ENCODE measurements at places on chromosomes 3 and 15.

- no peak for DNase-seq
Measured at GRCh38 chr15:79067072-79067833, 23.3 kb downstream of the RASGRF1 start.

DNA sequence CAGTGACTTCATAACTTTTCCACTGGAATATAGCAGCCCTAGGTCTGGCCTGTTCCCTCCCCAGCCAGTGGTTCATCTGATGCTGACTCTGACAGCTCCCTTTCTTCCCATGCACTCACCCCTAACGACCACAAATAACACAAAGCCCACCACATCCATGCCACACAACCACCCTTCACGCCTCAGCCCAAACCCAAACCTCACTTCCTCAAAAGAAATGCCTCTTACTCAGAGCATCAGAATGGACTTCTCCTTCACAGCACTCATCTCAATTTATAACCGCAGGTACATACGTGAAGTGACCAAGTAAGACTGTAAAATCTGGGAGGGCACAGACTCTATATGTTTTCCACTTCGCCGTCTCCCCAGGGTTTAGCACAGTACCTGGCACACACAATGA is 1.1 kb downstream of the RBSN start:
- DNase-seq = no peak

DNA sequence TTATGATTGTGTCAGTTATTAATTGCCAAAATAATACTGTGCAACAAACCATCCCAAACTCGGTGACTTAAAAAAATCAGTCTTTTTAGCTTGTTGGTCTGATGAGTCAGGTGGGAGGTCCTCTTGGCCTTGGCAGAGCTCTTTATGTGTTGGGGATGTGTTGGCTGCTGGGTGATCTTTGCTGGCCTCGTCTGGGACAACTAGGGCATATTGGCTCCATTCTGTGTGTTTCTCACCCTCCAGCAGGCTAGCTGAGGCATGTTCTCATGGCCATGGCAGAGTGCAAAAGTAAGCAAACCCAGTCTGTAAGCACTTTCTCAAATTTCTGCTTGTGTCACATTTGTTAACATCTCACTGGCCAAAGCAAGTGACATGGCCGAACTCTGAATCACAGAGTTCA is 251.6 kb downstream of the RPLP1 start:
- DNase-seq = no peak

- no peak for DNase-seq
Measured at GRCh38 chr15:32099097-32099785, 68.9 kb downstream of the CHRNA7 start.

- no peak for DNase-seq
Measured at GRCh38 chr15:92656089-92656488, 514 bp upstream of the FAM174B start.

DNA sequence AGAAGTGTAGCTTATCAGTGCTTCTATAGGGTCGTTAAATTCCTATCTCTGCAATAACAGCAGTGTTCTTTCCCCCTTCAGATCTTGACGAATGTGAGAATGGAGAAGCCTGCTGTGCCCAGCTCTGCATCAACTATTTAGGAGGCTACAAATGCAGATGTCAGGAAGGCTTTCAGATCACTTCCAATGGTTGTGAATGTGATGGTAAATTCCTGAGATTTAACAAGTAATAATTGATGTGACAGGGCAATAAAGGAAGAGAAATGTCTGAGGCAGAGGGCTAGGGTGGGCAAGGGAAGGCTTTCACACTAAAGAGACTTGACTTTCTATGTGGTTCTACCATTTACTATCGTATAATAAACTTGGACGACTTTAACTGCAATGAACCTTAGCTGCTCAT is 711.7 kb upstream of the GOLIM4 start:
- DNase-seq = no peak
